ENCODE measurements at places on chromosomes 5 and 9. TPM values are rescaled to one million over a fixed set of nuclear protein-coding genes. Genes with fewer than 3 reads are reported as not detected.

DNA sequence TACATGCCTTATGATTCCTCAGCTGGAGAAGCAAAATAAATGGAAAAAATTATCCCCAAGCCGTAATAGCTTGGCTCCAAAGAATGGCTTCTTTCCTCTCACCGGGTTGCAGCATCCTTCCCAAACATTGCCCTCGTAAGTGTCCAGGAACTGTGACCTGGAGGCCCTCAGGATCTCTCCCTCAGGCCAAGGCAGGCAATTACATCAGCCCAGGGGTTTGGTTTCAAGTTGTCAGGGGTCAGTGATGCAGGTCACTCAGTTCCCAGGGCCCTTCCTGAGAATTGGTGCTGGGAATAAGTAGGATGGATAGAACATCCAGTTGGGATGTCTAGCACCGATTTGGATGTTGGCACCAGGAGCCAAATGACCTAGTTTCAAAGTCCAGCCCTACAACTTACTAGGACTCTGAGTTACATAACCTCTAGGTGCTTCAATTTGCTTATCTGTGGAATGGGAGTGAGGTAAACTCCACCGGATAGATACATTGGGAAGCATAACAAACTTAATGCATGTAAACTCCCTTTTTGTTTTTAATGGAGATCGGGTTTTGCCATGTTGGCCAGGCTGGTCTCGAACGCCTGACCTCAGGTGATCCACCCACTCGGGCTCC lies 133.5 kb upstream of the DAP start:
- no peaks in the 10 kb centered on the region for H3K27me3 ChIP-seq
- DNase-seq, result no peak
- H3K27ac ChIP-seq, result no peak overlapping the region
- no peak overlapping the region for H3K4me3 ChIP-seq

DNA sequence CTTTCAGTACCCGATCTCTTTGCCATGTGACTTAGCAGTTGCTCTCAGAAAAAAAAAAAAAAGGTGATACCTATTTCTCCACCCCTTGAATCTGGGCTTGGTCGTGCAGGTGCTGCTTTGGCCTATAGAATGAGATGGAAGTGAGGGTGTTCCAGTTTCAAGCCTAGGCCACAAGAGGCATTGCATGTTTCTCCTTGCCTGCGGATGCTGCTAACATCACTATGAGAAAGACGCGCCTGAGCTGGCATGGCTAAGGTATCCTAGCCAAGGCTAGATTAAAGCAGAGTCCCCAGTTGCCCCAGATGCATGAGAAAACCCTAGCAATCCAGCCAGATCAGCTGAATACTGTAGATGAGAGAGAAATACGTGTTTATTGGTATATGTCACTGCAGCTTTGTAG lies 14.7 kb upstream of the CSF1R start:
- H3K27me3 ChIP-seq, result peaks cover 19% of the 10 kb centered on the region
- H3K36me3 ChIP-seq, result no peaks in the 10 kb centered on the region
- H3K27ac ChIP-seq, result no peak overlapping the region
- no peak overlapping the region for H3K4me3 ChIP-seq

SLC4A9 gene
- 0.27 TPM for total RNA-seq

GPR151 gene
- 5.1 TPM for total RNA-seq

TYRP1 gene
- total RNA-seq, result 0.57 TPM

- no peaks in the 10 kb centered on the region for H3K4me1 ChIP-seq
- no peak overlapping the region for H3K4me3 ChIP-seq
- H3K27ac ChIP-seq, result no peak overlapping the region
- no peak for DNase-seq
Observed at GRCh38 chr5:54792611-54793404, 192.6 kb downstream of the ESM1 start.

DNA sequence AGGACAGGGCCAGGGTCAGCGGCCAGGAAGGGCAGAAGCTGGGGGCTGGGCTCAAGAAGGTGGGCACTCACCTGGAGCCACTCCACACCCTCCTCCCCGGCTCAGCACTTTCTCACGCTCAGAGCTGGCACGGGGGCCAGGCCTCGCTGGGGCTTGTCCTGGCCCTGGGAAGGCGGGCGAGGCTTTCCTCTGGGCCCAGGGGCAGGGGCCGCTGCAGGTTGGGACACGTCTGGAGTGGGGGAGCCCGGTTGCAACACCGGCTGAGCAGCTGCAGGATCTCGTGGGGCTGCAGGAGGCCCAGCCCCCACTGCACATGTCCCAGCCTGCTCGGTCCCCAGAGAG lies 38.9 kb upstream of the EGFL7 start:
- H3K4me1 ChIP-seq, result peaks cover 9% of the 10 kb centered on the region
- no peak for DNase-seq
- H3K36me3 ChIP-seq, result no peaks in the 10 kb centered on the region
- no peak overlapping the region for H3K27ac ChIP-seq

OLFM1 gene
- 11.7 TPM for total RNA-seq

MSX2 gene
- total RNA-seq, result 16.6 TPM
